ENCODE measurements at places on chromosomes 4 and X. TPM values are rescaled to one million over a fixed set of nuclear protein-coding genes. Genes with fewer than 3 reads are reported as not detected.

DNA sequence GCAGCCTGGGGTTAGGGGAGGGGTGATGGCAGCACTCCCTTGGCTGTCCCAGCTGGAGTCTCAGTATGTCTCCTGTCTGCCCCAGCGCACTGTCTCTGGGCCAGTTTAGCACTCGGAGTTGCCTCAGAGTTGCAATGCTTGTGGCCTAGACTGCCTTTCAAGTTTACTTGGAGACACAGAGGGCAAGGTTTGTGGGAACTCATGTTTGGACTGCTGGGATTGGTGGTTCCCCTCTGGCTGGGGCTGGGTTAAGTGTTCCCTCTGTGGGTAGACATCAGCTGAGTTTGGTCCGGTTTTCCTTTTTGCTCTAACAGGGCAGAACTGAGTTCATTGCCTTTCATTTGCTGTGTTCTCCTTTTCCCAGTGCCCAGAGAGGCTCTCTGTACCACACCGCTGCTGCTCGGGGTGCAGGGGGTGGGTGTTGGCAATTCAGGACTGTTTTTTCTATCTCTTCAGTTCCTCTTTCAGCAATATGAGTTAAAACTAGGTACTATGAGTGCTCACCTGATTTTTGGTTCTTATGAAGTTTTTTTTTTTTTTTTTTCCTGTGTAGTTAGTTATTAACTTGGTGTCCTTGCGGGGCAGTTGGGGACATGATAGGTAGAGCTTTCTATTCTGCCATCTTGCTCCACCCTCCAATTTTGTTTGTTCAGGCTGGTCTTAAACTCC, 17.2 kb downstream of the RAB33B start:
- H3K36me3 ChIP-seq: peaks cover 18% of the 10 kb centered on the region
- no peaks in the 10 kb centered on the region for H3K4me1 ChIP-seq
- no peak for DNase-seq
- H3K4me3 ChIP-seq: no peak overlapping the region
- H3K27me3 ChIP-seq: no peaks in the 10 kb centered on the region
- no peak overlapping the region for H3K27ac ChIP-seq

DNA sequence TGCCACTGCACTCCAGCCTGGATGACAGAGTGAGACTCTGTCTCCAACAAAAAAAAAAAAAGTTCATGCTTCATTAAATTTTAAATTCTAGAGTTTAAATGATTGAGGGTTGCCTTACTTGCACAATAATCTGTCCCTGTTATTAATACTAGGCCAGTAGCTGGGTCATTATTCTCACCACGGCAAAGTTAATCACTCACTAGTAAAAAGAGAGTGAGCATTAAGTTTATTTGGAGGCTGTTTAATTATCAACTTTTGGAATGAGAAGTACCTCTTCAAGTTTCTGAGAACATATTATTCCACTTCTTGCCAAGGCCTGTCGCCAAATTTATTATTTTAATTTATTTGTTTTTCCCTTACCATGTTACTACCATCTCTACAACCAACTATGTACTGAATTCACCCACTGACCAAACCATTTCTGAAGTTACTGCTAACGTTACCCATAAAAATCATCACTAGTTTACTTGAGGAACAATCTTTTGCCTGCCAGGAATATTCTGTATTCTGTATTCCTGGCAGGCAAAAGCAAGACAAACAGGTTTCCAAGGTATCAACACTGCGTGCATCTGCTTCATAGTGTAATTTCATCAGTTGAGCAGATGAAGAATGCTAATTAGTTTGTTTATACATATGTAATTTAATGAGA, 26.5 kb downstream of the GUCY1A1 start:
- no peaks in the 10 kb centered on the region for H3K27me3 ChIP-seq
- H3K4me1 ChIP-seq: no peaks in the 10 kb centered on the region
- no peak for DNase-seq
- H3K4me3 ChIP-seq: no peak overlapping the region
- H3K36me3 ChIP-seq: peaks cover 4% of the 10 kb centered on the region

- H3K27me3 ChIP-seq: no peaks in the 10 kb centered on the region
- peak; percentile 77 for DNase-seq
- no peaks in the 10 kb centered on the region for H3K36me3 ChIP-seq
- H3K4me3 ChIP-seq: no peak overlapping the region
- H3K27ac ChIP-seq: peak overlapping the region; percentile 60
These were observed 20.5 kb downstream of the ARSJ start for GRCh38 chr4:113958766-113959538.

- H3K36me3 ChIP-seq: no peaks in the 10 kb centered on the region
- peaks cover 4% of the 10 kb centered on the region for H3K4me1 ChIP-seq
- no peak for DNase-seq
- H3K27me3 ChIP-seq: no peaks in the 10 kb centered on the region
- H3K4me3 ChIP-seq: no peak overlapping the region
These were observed 99.5 kb downstream of the CXXC4 start for GRCh38 chr4:104395168-104395614.

DNA sequence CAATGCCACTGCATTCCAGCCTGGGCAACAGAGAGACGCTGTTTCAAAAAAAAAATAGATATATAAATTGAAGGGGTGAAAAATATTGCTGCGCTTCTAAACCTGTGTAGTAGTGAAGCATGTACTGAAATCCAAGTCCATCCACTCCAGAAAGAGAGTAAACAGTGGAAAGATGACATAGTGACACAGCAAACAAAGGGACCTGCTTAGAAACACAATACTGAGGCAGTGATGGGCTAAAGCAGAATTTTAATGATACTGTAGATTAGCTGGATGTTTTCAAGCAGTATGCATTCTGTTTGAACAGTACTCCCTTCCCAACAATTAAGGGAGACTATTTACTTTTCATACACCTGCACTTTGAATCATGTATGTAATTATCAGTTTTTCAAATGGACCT, 42.5 kb downstream of the TFDP3 start:
- H3K27me3 ChIP-seq: no peaks in the 10 kb centered on the region
- no peaks in the 10 kb centered on the region for H3K36me3 ChIP-seq
- no peak for DNase-seq
- H3K4me3 ChIP-seq: no peak overlapping the region
- H3K4me1 ChIP-seq: no peaks in the 10 kb centered on the region
- H3K27ac ChIP-seq: no peak overlapping the region

GRCh38 chr4:89006307-89006706, 50.7 kb downstream of the FAM13A start:
- H3K27ac ChIP-seq: no peak overlapping the region
- H3K4me3 ChIP-seq: no peak overlapping the region
- no peaks in the 10 kb centered on the region for H3K27me3 ChIP-seq
- no peak for DNase-seq

DNA sequence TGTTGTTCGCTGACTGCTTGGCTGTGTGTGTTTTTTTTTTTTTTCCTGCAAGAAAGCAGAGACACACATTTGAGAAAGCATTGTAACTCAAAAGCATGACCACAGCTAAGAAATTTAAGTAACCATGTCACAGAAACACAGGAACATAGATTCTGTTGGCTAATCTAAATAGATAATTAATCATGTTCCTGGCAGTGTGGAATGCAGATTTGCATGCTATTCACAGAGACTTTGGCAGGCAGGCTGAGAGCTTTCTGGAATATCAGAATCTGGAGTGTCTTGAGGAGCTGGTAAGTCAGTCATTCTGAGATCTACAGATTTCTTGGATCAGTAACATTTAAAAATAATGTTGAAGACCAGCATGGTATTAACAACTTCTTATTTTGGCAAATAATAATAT, 33.2 kb upstream of the SMS start:
- no peaks in the 10 kb centered on the region for H3K36me3 ChIP-seq
- H3K27me3 ChIP-seq: no peaks in the 10 kb centered on the region
- no peak for DNase-seq
- no peak overlapping the region for H3K4me3 ChIP-seq
- H3K4me1 ChIP-seq: no peaks in the 10 kb centered on the region

GRCh38 chrX:50514811-50515210, 44.2 kb upstream of the DGKK start:
- H3K27me3 ChIP-seq: no peaks in the 10 kb centered on the region
- H3K4me3 ChIP-seq: no peak overlapping the region
- no peaks in the 10 kb centered on the region for H3K4me1 ChIP-seq
- DNase-seq: no peak
- H3K27ac ChIP-seq: no peak overlapping the region
- no peaks in the 10 kb centered on the region for H3K36me3 ChIP-seq

DNA sequence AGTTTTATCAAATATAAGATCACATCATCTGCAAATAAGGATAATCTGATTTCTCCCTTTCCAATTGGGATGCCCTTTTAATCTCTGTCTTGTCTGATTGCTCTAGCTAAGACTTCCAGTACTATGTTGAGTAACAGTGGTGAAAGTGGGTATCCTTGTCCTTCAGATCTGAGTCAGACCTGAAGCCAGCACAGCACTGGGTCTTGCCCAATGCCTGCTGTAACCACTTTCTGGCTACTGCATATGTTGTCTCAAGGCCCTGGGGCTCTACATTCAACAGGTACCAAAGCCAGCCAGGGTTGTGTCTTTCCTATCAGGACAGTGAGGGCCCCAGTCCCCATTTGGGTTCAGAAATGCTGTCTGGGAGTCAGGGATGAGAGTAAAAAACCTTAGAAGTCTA, 90.3 kb downstream of the CYSLTR1 start:
- no peaks in the 10 kb centered on the region for H3K4me1 ChIP-seq
- no peak overlapping the region for H3K27ac ChIP-seq
- H3K4me3 ChIP-seq: no peak overlapping the region
- no peak for DNase-seq
- no peaks in the 10 kb centered on the region for H3K27me3 ChIP-seq
- H3K36me3 ChIP-seq: no peaks in the 10 kb centered on the region

DNA sequence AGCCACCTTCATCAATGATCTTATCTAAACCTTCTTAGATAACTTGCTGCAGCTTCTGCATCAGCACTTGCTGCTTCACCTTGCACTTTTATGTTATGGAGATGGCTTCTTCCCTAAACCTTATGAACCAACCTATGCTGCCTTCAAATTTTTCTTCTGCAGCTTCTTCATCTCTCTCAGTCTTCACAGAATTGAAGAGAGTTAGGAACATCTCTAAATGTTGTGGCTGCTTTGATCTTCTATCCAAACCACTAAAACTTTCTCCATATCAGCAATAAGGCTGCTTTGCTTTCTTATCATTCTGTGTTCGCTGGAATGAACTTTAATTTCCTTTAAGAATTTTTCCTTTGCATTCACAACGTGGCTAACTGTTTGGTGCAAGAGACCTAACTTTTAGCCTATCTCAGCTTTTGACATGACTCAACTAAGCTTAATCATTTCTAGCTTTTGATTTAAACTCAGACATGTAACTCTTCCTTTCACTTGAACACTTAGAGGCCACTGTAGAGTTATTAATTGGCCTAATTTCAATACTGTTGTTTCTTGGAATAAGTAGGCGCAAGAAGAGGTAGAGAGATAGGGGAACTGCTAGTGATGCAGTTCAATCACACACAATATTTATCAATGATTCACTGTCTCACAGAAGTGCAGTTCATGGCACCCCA, 36.1 kb upstream of the CORIN start:
- H3K4me3 ChIP-seq: no peak overlapping the region
- no peak overlapping the region for H3K27ac ChIP-seq
- no peaks in the 10 kb centered on the region for H3K27me3 ChIP-seq
- peaks cover 44% of the 10 kb centered on the region for H3K36me3 ChIP-seq

DNA sequence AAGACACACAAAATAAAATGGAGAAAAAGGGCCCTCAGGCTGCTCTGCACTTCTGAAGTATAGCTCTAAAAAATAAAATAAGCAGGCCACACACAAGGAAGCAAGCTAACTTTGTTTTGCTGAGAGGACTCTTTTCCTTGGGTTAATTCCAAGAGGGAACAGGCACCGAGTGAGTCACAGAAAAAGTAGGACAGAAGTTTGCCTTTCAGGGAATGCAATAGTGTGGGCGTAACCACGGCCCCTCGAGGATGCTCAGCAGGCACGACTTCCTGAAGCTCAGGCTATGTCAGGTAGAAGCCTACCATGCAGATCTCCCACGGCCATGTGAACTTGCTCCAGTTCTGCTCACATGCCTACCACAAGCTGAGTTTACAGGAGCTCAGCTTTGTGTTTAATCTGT, 22.1 kb downstream of the PPP1R2C start:
- no peak overlapping the region for H3K4me3 ChIP-seq
- H3K4me1 ChIP-seq: peaks cover 24% of the 10 kb centered on the region
- no peaks in the 10 kb centered on the region for H3K27me3 ChIP-seq
- no peaks in the 10 kb centered on the region for H3K36me3 ChIP-seq

- no peaks in the 10 kb centered on the region for H3K36me3 ChIP-seq
- DNase-seq: no peak
- H3K4me1 ChIP-seq: no peaks in the 10 kb centered on the region
- H3K4me3 ChIP-seq: no peak overlapping the region
- H3K27me3 ChIP-seq: no peaks in the 10 kb centered on the region
These were observed 221.2 kb downstream of the MID1 start for GRCh38 chrX:10399043-10399741.

DNA sequence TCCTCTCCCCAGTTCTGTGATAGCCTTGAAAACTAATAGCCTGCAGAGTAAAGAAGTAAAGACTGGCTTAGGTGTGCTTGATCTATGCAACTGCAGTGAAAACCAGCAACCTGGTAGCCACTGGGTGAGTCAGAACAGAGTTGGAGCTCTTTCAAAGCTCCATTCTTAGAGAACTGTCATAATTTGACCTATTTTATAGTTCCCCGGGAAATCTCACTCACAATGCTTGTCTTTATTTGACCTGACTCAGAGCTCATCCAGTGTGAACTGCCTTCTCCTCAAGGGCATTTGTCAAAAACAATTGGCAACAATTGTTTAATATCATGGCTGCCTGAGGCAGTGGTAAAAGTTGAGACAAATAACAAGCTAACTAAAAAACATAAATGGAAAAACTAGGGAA, 213.0 kb upstream of the NHS start:
- no peaks in the 10 kb centered on the region for H3K4me1 ChIP-seq
- H3K27me3 ChIP-seq: no peaks in the 10 kb centered on the region
- no peaks in the 10 kb centered on the region for H3K36me3 ChIP-seq
- no peak overlapping the region for H3K27ac ChIP-seq
- no peak overlapping the region for H3K4me3 ChIP-seq

- no peak overlapping the region for H3K27ac ChIP-seq
- no peaks in the 10 kb centered on the region for H3K27me3 ChIP-seq
- H3K36me3 ChIP-seq: no peaks in the 10 kb centered on the region
- DNase-seq: peak; percentile 7
- H3K4me3 ChIP-seq: no peak overlapping the region
- no peaks in the 10 kb centered on the region for H3K4me1 ChIP-seq
These were observed 36.2 kb downstream of the DCX start for GRCh38 chrX:111375747-111376146.

DNA sequence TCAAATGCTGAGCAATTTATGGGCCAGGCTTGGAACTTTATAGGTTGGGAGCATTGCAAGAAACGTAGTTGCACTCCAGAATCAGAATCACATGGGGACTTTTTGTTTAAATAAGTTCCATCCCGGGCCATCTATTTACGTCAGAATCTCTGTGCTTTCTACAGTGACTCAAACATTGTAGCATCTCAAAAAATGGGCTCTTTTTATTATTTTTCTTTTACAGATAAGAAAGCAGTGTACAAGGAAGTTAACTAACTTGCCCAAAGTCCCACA, 10.2 kb downstream of the CC2D2A start:
- peak overlapping the region; percentile 50 for H3K4me3 ChIP-seq
- peaks cover 14% of the 10 kb centered on the region for H3K36me3 ChIP-seq
- DNase-seq: no peak

The GAGE2A gene
- polyA plus RNA-seq: not detected

The SHROOM2 gene
- polyA plus RNA-seq: 7.0 TPM

The TENM3 gene
- 11.9 TPM for polyA plus RNA-seq

The HSD17B13 gene
- polyA plus RNA-seq: 0.49 TPM

The TLR6 gene
- polyA plus RNA-seq: 1.6 TPM

The SLITRK4 gene
- polyA plus RNA-seq: 13.7 TPM

The TKTL1 gene
- 0.19 TPM for polyA plus RNA-seq

The PABPC1L2A gene
- 0.06 TPM for polyA plus RNA-seq

The MFSD8 gene
- polyA plus RNA-seq: 34.4 TPM

Measured in large intestine (tissue), 12 donors.